ENCODE measurements at places on chromosomes 12 and 14.

- no peak for DNase-seq
Observed at GRCh38 chr14:38089123-38089522, 118.6 kb upstream of the SSTR1 start.

DNA sequence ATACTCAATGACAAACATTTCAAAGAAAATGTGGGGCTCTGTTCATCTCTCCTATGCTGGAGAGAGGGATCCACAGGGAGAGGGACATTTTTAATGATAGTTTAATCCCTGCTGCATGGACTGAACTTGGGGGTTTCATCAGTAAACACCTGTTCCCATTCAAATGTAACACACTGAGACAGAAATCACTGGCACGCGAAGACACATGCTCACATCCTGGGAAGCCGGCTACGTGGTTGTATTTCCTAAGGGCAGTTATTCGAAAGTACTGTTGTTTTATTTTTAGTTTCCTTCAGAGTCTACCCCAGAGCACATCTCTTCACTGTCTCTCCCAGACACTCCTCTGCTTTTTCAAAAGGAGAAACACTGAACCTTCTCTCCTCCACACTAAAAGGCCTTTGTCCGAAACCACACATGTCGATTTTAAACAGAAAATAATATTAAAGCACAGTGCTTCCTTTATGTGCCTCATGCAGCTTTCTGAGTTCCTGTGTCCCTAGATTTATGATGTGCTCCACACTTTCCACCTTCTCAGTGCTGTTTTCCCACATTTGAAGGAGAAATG lies 52.8 kb downstream of the PTHLH start:
- DNase-seq: no peak

DNA sequence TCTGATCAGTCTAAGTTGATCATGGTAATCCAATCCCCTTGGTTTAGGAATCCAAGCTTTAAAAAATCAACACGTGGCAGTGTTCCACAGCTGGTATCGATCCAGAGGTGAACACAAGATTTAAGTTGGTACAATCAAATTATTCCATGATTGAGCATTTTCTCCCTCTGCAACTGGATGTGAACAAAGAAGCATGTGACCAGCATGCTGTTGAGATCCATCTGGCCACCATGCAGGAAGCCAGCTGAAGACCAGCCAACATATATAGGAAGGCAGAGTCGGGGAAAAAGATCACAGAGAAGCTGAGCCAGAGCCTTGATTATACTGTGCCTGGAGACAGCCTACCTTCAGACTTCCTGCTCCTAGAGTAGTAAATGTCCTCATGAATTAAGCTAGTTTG lies 158.3 kb downstream of the SEC23A start:
- no peak for DNase-seq

DNA sequence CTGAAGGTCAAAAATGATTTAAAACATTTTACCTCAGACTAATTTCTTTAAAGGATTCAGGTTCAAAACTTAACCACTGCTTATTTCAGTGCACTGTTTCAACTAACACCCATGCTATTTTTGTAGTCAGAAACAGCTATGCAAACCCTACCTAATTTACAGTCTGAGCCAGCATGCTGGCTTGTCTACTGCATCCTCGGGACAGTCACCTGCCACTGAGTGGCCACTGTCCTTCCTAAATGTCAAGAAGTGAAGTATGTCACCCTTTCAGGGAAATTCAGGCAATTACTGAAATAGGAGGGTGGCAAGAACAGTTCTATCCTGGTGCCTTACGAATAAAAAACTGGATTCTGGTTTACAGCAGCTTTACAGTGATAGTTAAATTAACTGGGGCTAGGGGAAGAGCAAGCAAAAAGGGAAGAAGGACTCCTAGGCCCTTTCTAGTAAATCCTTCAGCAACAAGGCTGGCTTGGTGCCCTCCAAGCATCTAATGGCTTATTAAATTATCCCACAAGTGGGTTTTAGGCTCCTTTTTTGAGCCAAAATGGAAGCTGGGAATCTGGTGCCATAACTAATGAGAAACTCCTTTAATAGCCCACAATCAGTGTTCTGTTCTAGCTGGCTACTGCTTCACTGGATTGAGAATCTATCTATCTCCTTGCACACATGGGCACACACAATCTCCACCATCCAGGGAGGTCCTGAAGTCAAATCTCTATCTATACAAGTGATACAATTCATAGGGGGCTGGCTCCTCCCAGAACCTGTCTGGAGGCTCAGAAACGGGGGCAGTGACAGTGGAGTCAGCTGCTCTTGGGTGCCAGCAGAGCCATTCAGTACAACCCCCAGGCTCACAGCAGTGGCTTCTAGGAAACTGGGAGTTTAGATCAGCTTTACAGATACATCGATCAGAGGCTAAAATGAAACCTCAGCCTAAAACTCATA lies 43.4 kb downstream of the SH2B3 start:
- no peak for DNase-seq

- no peak for DNase-seq
Observed at GRCh38 chr12:69459477-69459876, 10.7 kb upstream of the FRS2 start.

GRCh38 chr12:117111386-117111785 lies 12.2 kb upstream of the TESC start:
- no peak for DNase-seq

GRCh38 chr14:97250931-97251330 lies 453.7 kb downstream of the VRK1 start:
- no peak for DNase-seq

DNA sequence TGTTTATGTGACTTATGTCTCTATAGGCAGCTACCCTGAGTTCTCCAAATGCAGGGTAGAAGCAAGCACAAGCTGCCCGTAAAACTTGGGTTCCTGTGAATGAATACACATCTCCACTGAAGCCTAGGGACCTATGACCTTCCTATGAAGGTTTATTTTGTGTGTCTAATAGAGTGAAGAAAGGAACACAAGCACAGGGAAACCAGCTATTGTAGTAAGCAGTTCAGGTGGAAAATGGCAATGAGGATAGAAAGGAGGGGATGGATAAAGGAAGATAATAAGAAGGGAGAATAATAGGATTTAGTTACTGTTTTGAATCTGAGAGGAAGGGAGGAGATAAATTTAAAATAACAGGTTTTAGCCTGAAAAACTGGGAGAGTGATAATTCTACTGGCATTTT lies 2.4 kb downstream of the PFKM start:
- no peak for DNase-seq

DNA sequence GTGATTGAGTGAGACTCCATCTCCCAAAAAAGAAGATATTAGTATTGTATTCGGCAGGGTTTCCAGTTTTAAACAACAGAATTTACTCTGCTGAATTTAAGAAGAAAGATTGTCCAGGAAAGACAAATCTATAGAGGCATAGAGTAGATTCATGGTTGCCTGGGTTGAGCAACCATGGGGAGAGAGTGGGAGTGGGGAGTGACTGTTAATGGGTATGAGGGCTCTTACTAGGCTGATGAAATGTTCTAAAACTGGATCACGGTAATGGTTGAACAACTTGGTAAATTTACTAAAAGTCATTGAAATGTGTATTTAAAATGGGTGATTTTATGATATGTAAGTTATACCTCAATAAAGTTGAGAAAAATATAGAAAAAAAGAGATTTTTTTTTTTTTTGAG lies 13.9 kb upstream of the C12orf76 start:
- DNase-seq: no peak

GRCh38 chr14:29821661-29822429 lies 105.8 kb downstream of the PRKD1 start:
- DNase-seq: no peak

DNA sequence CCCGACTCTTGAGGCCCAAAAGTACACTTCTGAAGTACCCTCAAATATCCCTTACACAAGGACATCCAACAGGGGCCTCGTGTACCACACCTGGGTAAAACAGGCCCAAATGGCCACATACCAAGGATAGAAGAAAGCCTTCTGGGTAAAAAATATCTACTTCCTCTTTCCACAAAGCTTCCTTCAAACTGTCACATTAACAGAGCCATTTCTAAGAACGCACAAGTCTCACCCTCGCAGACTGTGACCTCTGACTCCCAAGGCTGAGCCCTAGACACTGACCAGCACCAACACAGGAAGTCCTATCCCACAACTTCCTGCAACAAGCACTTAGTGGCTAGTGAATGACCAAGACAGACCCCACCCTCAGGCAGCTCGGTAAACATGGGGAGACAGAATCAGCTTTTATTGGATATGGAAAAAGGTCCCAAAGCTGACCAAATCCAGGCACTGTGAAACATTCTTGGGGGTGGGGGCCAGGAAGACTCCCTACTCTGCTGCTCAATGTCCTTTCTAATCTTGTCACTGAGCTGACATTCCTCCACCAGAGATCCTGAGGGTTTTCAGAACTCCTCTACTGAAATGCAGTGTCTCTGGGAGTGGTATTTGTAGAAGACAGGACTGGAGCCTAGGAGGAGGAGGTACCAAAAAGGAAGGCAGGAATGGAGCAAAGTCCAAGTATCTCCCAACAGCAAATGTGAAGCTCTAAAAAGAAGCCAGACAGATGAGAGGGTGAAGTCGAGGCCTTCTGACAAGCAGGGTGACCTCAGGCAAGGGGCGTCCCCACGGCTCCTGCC lies 15.9 kb downstream of the KCTD10 start:
- no peak for DNase-seq

DNA sequence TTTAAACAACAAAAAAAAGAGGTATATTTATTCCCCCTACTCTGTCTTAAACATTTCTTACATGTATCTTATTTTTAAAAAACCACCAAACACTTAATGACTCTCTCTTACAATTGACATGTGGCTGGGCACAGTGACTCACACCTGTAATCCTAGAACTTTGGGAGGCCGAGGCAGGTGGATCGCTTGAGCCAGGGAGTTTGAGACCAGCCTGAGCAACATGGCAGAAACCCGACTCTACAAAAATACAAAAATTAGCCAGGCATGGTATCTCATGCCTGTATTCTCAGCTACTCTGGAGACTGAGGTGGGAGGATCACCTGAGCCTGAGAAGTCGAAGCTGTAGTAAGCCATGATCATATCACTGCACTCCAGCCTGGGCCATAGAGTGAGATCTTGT lies 16.0 kb downstream of the SLC41A2 start:
- no peak for DNase-seq

GRCh38 chr12:72368719-72369422 lies 96.7 kb downstream of the TRHDE start:
- no peak for DNase-seq

DNA sequence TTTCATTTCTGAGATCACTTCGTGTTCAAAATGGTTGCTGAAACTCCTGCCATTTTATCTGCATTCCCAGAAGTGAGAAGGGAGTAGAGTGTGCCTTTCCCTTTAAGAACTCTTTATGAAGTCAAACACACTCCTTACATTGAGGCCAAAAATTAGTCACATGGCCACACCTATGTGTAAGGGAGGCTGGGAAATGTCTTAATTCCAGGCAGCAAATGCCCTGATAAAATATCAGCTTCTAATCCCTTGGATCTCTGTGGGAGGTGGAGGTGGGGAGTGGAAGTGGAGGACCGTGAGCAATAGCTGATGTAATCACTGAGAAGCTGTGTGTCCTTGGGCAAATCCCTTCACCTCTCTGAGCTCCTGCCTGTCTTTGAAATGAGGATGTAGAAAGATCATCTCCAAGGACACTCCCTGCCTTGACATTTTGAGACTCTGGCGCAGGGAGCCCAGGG lies 22.7 kb upstream of the ANKRD9 start:
- no peak for DNase-seq

GRCh38 chr14:104224131-104224505 lies 85.7 kb downstream of the KIF26A start:
- DNase-seq: no peak

Measured in kidney epithelial cell (primary cell).